ELF-1 (cell line): ENCODE measurements at places on chromosomes 7 and 10.

DNA sequence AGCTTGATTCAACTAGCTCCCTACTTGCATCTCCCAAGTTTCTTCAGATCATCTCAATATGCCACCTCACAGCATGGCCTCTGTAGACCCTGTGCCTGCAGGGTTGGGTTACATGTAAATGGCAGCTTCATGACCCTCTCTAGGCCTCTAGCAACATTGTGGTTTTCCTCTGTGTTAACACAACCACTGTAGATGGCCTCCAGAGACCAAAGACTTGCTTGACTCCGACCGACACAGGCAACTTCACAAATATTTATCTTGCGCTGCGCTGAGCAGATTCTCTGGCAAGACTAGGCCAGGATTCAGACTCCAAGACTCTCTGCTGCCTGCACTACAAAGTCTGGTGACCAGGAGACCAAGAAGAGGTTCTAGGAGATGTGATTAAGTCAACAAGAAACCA, 75.9 kb downstream of the CNOT4 start:
- no peak for DNase-seq

DNA sequence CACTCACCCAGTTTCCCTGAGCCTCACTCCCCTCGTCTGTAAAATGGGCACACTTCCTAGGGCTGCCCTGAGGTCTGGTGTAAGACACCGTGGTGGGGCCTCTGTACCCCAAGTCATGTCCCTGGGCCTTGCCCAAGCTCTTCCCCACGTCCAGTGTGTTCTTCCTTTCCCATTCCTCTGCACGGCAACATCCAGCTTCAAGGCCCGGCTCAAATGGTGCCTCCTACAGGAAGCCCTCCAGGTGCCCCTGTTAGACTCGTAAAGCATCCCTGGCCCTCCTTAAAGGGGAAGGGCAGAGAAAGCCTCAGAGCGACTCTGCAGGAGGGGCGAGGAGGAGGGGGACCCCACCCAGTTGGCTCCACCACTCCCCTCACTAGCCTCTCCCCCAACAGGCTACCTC, 8.6 kb downstream of the SLC29A4 start:
- no peak for DNase-seq

- peak; percentile 97 for DNase-seq
These were observed 4.1 kb upstream of the PLAU start for GRCh38 chr10:73906524-73907447.

GRCh38 chr10:91626936-91627335, 5.9 kb downstream of the PPP1R3C start:
- no peak for DNase-seq

GRCh38 chr10:3963191-3963673, 178.2 kb upstream of the KLF6 start:
- DNase-seq: no peak

GRCh38 chr7:1610678-1611302, 41.0 kb upstream of the PSMG3 start:
- no peak for DNase-seq

DNA sequence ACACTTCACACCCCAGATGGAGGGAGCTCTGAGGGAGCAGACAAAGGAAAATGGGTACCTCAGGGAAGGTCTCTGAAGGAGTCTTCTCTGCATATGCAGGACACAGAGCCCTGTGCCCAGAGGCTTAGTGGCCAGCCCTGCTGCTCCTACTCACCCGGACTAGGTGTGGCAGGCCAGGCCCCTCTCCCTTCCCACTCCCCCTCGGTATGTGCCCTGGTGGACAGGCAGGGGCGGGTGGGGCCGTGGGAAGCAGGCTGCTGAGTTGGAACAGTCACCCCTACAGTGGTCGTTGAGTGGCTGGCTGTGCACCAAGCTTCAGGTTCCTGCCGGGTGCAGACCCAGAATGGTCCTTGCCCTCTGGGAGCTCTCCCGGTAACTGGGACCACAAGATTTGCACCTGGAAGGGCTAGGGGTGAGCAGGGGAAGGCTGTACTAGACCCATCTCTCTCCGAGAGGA, 68.6 kb downstream of the ZMIZ1 start:
- no peak for DNase-seq

- no peak for DNase-seq
These were observed 105.3 kb downstream of the ANKRD61 start for GRCh38 chr7:6136475-6136874.

GRCh38 chr10:17768957-17769356, 17.0 kb downstream of the TMEM236 start:
- no peak for DNase-seq

DNA sequence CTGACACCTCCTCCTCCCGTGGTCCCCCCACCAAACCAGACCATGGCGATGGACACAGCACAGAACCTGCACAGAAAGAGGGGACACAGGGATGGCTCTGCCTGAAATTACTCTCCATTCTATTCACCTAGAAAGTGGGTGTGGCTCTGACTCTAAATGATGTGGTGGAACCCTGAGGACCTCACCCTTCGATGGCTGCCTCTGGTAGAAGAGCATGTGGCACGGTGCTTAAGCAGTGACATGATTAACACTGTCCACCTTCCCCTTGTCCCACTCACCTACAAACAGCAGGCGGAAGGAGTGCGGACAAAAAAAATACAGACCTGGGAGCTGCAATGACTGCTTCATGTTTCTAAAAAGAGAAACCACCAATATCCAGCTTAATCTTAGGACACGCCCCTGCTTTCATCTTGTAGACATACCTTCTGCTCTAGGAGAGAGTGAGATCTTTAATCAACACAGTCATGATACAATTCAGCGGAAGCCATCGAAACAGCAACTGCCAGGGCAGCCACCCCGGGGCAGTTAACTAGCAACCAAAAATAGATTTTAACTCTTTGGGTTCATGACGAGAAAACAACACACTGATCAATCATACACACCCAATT, 11.4 kb downstream of the JCAD start:
- DNase-seq: no peak

GRCh38 chr10:37713642-37714041, 143.8 kb downstream of the ZNF248 start:
- DNase-seq: no peak

DNA sequence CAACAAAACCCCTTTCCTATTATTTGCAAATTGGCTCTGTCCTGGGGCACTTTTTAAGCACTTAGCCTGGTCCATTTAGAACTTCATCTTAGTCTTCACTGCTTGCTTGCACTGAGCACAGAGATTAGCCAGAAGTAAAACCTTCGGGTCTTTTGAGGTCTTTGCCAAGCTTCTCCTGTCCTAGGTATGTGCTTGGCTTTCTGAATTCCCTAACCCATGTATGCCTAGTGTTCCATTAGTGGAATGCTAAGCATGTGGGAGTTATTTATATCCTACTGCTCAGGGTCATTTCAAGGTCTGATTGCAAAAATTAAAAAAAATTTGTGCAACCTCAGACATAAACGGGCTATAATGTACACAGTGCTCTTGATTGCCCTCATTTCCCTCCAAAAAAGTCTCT, 18.0 kb downstream of the ZNF37A start:
- no peak for DNase-seq

GRCh38 chr10:28938745-28939144, 261.4 kb downstream of the BAMBI start:
- DNase-seq: no peak

GRCh38 chr10:104641187-104641936, at the start of gene SORCS3:
Gene SORCS3 (plus strand): TSS chr10:104641290.
- peak; percentile 30 for DNase-seq

- DNase-seq: no peak
These were observed 109.6 kb upstream of the FAM20C start for GRCh38 chr7:82757-83155.

DNA sequence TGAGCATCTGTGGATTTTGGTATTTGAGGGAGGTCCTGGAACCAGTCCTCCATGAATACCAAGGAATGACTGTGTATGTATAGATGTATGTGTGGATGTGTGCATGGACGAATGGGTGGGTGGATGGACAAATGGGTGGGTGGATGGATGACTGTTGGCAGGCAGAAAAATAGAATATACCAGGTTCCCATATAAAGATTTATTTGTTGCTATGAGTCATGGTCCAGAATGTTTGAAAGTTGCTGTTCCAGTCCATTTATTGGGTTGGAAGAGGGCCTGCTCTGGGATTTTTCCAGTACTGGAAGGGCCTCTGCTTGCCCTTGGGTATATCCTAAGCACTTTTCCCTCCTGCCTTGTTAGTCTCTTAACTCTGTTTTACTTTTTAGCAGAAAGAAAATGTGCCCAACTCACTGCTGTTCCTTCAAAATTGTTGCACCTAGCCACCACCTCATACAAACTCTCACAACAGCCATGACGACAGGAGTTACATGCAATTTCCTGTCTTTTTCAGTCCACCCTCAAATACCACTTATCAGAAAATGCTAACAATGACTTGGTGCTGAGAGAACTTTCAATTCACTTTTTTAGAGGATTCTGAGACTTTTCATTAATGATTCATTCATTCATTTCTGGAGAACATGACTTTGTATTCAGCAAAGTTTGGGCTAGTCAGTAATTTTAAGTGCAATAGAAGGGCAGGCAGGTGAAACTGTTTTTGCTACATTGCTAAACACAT, 108.1 kb downstream of the EEPD1 start:
- DNase-seq: no peak

DNA sequence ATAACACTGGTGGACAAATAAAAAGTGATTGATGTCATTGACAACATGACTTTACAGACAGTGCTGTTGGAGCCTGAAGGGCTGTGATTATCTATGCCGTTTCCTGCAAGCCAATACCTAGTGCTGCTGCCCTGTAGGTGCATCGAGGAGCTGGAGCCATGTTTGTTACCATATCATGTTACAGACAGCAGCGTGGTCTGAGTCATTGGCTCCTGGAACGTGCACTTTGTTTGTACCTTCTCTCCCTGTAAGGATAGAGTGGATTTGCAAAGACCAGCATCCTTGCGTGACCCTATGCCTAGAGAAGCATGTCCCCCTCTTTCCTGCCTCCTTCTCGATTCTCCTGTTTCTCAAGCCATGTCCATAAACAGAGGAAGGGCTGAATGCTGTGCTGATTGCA, 597.2 kb downstream of the TYW1 start:
- DNase-seq: peak; percentile 5

DNA sequence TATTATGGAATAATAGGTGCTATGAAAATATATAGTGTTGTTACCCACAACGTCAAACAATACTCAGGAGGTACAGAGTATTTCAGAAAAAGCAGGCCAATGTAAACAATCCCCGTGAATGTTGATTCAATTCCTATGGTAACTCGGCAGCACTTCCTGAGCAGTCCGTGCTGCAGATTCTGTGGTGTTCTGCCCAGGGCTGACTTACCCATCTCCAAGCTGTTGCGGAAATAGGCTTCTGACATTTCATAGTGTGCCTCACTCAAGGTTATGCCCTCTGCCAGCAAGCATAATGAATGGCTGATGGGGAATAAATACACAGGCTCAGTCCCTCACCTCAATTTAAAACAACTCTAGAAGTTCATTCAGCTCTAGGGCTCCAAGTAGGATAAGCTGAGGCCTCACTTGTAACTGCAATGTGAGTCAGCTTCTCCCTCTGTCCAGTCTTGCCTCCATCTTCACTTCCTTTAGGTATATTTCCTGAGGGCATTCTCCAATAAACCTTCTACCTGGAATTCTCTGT, 177.6 kb downstream of the GNAI1 start:
- no peak for DNase-seq

GRCh38 chr7:99204078-99204477, 3.8 kb downstream of the KPNA7 start:
- DNase-seq: no peak

GRCh38 chr10:958856-959255, 27.4 kb upstream of the LARP4B start:
- DNase-seq: no peak

- DNase-seq: no peak
These were observed 390.3 kb downstream of the MAGI2 start for GRCh38 chr7:79063019-79063698.

- DNase-seq: no peak
These were observed 27.6 kb downstream of the SNX13 start for GRCh38 chr7:17912536-17913235.

DNA sequence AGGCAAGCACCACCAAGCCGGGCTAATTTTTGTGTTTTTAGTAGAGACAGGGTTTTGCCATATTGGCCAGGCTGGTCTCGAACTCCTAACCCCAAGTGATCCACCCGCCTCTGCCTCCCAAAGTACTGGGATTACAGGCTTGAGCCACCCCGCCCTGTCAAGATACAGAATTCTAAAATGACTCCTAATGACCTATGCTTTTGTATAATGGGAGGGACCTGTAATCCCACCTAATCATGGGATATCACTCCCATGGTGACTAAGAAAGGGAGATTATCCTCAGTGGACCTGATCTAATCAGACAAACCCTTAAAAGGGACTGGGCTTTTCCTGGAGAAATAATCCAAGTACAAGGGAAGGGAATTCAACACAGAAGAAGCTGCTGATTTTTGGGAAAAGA, 28.8 kb downstream of the SAMD8 start:
- no peak for DNase-seq

- DNase-seq: no peak
These were observed 39.9 kb downstream of the CYTH3 start for GRCh38 chr7:6232534-6232933.

- peak; percentile 50 for DNase-seq
These were observed 53.5 kb upstream of the AGBL3 start for GRCh38 chr7:134932707-134933370.

DNA sequence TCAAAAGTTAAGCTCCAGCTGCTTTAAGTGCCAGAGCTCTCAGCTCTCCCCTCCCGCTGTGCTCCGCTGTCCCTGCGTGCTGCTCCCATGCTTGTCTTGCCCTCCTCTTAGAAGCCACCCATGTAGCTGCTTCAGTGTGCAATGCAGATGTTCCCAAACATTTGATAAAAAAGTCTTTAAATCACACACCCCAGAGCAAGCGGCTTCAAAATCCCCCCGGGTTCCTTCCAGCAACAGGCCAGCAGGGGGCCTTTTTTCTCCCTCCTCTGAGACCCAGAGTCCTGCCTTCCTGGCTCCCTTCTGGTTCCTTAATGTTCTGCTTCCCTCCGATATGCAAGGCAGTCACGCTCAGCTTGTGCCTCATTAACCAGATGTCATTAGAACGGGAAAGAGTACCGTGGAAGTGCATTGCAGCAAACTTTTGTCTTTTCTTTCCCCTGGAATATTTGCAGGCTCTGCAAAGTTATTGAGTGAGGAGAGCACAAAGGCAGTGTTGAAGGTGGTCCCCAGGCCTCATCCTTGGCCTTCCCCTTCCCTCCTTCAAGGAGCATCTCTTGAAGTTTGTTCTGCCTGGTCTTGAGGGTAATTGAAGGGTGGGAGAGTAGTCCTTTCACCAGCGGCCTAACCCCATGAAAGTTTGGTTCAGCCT, 25.5 kb downstream of the LDB3 start:
- peak; percentile 78 for DNase-seq
